Astrocyte (in vitro differentiated cells and primary cell): ENCODE measurements at places on chromosomes 6 and 20. TPM values are rescaled to one million over a fixed set of nuclear protein-coding genes. Genes with fewer than 3 reads are reported as not detected.

Gene PSMF1
- total RNA-seq = 133 and 139 TPM in 2 replicates

Gene PIM1
- 29.0 and 32.1 TPM in 2 replicates for total RNA-seq

Gene SUMO4
- total RNA-seq = 1.4 and 1.6 TPM in 2 replicates

Gene SRSF12
- 7.0 and 9.2 TPM in 2 replicates for total RNA-seq

Gene MBOAT1
- total RNA-seq = 4.8 and 6.4 TPM in 2 replicates

Gene HLA-DRB5
- not detected in 2 replicates for total RNA-seq

Gene HLA-DRA
- total RNA-seq = not detected in 2 replicates

Gene MATN4
- 0.19 and 0.20 TPM in 2 replicates for total RNA-seq

Gene C6orf163
- total RNA-seq = 1.6 and 2.9 TPM in 2 replicates

Gene PRSS35
- total RNA-seq = 3.7 and 3.9 TPM in 2 replicates

Gene ANGPT4
- total RNA-seq = 0.05 and 0.12 TPM in 2 replicates

Gene ZC3H12D
- total RNA-seq = 0.05 and 0.10 TPM in 2 replicates

Gene MCCD1
- total RNA-seq = not detected in 2 replicates

Gene FUT9
- 0.14 and 0.20 TPM in 2 replicates for total RNA-seq

Gene PTK6
- 0.18 TPM in 1 of 2 replicates, not detected in the other for total RNA-seq

Gene SLC17A1
- not detected in 2 replicates for total RNA-seq

Gene PCK1
- not detected in 2 replicates for total RNA-seq

Gene FKBP1C
- total RNA-seq = 0.32 and 0.58 TPM in 2 replicates

Gene DEF6
- total RNA-seq = 2.2 and 3.3 TPM in 2 replicates

Gene LRFN2
- 0.32 and 0.94 TPM in 2 replicates for total RNA-seq

Gene XKR7
- total RNA-seq = 0.36 and 0.48 TPM in 2 replicates

Gene ELOVL4
- 10.0 and 10.4 TPM in 2 replicates for total RNA-seq

Gene NOX3
- 0.30 TPM in 1 of 2 replicates, not detected in the other for total RNA-seq

Gene PPP1R3G
- total RNA-seq = 0.39 and 0.70 TPM in 2 replicates

Gene STXBP5
- total RNA-seq = 21.8 and 25.7 TPM in 2 replicates

Gene SGK1
- total RNA-seq = 117 and 118 TPM in 2 replicates

Gene RTN4IP1
- 5.3 and 5.5 TPM in 2 replicates for total RNA-seq

Gene LINC00237
- total RNA-seq = not detected in 2 replicates

Gene PHACTR3
- 0.14 TPM in 1 of 2 replicates, not detected in the other for total RNA-seq

Gene CRNKL1
- total RNA-seq = 20.1 and 20.2 TPM in 2 replicates

Gene TMEM14A
- total RNA-seq = 26.1 and 29.7 TPM in 2 replicates

Gene RSPO3
- total RNA-seq = 2.6 and 4.5 TPM in 2 replicates

Gene TMEM244
- total RNA-seq = not detected in 2 replicates

Gene NKX2-2
- total RNA-seq = not detected in 2 replicates

Gene SLC35F1
- total RNA-seq = 0.72 and 1.0 TPM in 2 replicates

Gene HLA-DOA
- total RNA-seq = 0.48 and 0.89 TPM in 2 replicates

Gene ARHGAP18
- 38.6 and 43.2 TPM in 2 replicates for total RNA-seq

Gene SIRPB1
- not detected in 2 replicates for total RNA-seq

Gene HDGFL1
- not detected in 2 replicates for total RNA-seq

Gene DPPA5
- total RNA-seq = not detected in 2 replicates

Gene PI16
- not detected in 2 replicates for total RNA-seq

Gene SALL4
- total RNA-seq = 15.0 and 21.7 TPM in 2 replicates

Gene BEND3
- 3.7 and 4.4 TPM in 2 replicates for total RNA-seq
